Stimulated activated CD8-positive, alpha-beta memory T cell treated with anti-CD3 and anti-CD28 coated beads, Interleukin-4, amount 100 ng/mL, for 1 hour (primary cell): ENCODE measurements at places on chromosomes 2 and 18.

DNA sequence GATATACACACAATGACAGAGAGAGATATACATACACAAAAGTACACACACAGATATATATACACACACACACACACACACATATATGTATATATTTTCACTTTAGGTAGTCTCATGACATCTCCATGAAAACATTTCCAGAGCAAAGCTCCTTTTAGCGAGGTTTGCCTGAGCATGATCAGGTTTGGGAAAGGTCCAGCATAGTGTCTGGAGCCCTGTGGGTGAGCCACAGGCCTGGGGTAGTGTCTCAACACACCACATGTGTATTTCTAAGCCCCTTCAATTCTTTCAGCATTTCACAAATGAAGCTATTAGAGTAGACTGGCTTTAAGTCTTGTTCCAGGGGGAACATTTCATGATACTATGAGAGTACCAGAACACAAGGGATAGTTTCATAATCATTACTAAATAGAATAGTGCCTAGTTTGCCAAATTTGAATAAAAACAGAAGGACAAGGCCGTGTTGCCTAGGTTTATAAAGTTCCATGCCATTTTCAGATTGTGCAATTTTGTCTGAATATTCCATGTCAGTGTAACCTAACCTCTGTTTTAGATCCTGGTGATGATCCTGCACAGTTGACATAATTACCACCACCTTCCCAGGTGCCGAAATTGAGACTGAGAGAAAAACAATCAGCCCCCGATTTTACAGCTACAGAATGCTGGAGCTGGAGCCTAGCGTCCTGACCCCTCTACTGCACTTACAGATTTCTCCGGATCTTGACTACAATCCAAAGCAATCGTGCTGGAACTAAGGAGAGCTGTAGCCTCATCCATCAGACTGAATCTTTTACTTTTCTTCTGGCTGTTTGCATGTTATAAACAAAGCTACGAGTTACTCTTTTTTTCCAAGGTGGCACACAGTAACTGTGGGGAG, 332.7 kb downstream of the CYRIA start:
- no peak for DNase-seq

DNA sequence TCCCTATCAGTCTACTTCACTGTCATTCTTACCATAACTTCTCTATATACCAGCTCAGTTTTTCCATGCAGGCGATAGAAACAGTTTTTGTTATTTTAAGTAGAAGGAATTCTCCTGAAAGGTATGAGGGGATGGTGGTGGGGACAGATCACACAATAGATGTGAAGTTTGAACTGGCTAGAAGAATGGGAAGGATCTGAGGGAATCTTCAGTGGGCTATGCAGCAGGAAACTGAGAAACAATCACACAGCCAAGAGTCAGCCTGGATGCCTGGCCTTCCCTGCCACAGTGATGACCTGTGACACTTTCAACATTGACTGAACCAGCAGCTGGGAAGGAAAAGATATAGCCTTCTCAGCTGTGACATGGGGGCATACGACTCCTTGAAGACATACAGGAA, 329.1 kb upstream of the GULP1 start:
- no peak for DNase-seq

GRCh38 chr2:184256611-184257010, 341.7 kb upstream of the ZNF804A start:
- no peak for DNase-seq

GRCh38 chr2:119174216-119174992, 15.9 kb upstream of the C1QL2 start:
- peak; percentile 23 for DNase-seq

- DNase-seq, result no peak
Measured at GRCh38 chr2:172280571-172281361, 146.6 kb upstream of the ITGA6 start.

GRCh38 chr2:42457011-42457410, 36.8 kb downstream of the KCNG3 start:
- DNase-seq, result no peak

DNA sequence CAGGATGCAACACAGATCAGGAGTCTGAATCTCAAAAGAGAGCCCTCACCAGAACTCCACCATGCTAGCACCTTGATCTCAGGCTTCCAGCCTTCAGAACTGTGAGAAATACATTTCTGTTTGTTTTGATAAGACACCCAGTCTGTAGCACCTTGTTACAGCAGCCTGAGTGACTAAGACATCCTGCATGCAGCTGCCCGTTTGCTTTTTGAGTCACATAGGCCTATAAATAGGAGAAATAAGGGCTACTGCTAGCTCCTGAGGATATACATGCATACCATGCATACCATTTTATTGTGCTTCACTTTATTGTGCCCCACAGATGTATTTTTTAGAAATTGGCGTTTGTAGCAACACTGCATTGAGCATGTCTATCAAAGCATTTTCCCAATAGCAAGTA, 337.8 kb downstream of the CDH2 start:
- DNase-seq, result no peak

DNA sequence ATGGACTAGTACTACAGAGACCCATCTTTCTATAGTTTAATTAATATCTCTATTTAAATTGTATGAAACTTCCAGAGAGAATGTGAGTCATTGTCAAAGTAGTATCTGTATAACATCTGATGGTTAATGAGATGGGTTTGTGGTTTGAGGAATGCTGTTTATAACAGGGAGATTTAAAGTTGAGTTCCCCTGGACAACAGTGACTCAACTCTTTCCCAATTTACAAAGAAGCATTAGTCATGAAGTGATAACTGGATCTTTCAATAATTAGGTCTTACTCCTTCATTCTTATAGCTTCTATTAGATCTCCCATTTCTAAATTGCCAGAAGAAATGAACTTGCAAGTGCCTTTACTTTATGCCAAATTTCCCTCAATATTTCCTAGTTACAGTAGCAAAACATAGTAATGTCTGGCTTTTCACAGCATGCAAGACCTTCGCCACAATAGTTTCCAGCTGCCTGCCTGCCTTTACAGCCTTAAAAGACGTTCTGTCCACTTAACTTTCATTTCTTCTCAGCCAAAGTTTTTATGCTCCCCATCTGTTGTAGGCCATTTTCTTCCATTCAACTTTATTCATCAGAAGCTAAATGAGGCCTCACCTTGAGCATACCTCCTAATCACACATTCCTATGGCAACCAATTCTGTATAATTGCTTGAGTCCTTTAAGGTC, 47.7 kb upstream of the WDR75 start:
- DNase-seq, result no peak

DNA sequence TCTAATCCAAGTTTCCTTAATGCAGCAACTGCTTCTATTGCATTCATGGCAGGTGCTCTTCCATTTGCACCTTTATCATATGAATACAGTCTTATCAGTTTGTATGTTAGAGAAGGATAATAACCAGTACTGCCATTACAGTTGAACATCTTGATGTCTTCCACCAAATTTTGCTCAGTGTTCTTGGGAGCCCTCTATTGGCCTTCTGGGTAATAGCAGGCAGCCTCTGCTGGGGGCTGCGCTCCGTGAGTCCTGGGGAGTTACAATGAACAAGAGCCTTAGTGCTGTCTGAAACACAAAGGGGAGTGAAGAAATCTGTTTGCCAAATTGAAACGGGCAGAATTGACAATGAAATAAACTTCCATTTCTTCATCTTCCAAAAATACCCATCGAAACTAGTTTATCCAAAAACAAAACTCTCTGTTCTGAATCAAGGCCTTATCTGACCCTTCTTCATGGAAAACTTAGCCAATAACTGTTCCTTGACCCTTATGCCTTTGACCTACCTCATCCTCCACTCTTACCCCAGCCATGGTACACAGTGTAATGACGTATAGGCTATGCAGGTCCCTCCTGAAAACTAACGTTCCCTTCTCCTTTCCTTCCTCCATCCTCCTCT, 79.9 kb downstream of the ALK start:
- no peak for DNase-seq

GRCh38 chr2:15941481-15941850, 1.1 kb downstream of the MYCN start:
- no peak for DNase-seq

- DNase-seq, result no peak
Measured at GRCh38 chr2:215320679-215321078, 8.8 kb downstream of the ATIC start.

DNA sequence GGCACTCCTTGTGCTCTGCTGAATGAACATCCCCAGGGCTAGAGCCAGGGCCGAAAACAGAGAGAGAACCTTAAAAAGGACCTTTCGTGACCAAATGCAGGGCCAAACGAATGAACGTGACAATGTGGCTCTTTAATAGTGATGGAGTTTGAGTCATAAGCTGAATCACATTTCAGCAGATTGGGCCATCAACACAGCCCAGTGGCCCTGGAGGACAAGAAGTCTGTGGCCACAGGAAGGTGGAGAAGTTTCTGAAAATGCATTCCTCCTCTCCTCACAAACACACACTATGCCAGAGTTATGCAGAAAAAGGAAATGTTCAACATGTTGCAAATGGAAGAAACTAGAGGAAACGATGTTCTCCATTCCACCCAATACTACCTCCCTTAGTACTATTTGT, 415.8 kb downstream of the HRH4 start:
- no peak for DNase-seq

DNA sequence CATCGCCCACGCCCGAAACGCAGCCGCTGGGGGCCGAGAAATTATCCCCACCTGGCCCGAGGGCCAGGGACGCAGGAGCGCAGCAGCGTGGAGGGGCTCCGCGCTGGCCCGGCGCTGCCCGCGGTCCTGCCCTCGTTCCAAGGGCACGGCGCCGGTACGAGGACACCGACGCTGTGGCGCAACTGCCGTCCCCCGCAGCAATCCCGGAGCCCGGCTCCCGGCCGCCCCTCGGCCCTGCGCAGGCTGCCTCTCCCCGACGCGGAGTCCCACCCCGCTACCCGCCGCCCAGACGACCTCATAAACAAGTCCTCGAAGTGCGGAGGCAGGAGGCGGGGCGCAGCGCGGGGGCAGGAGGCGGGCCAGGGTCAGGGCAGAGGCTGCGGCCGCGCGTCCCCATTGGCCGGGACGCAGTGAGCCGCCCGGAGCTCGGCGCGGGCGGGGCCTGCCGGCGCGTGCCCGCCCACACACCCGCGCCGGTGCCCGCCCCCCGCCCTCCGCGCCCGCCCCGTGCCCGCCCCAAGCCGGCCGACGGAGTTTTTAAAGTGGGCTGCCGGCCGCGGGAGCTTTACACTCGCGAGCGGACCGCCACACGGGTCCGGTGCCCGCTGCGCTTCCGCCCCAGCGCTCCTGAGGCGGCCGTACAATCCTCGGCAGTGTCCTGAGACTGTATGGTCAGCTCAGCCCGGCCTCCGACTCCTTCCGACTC, at the start of gene EPAS1:
EPAS1 (plus strand) TSS at position 568 of the 706 bp plus-strand sequence. CDS start 505 bp downstream, outside the sequence.
- DNase-seq, result peak; percentile 55

GRCh38 chr2:460861-461260, 173.0 kb upstream of the ALKAL2 start:
- peak; percentile 10 for DNase-seq

- no peak for DNase-seq
Measured at GRCh38 chr18:79776674-79777073, 21.1 kb upstream of the KCNG2 start.

- no peak for DNase-seq
Measured at GRCh38 chr2:70965506-70965905, 12.9 kb upstream of the ANKRD53 start.

- no peak for DNase-seq
Measured at GRCh38 chr2:36507408-36507812, 90.6 kb downstream of the FEZ2 start.
